ENCODE measurements at places on chromosomes 12 and 14. TPM values are rescaled to one million over a fixed set of nuclear protein-coding genes. Genes with fewer than 3 reads are reported as not detected.

Gene RARG
- 65.2 TPM for total RNA-seq

Gene OR4E1
- not detected for total RNA-seq

- no peak for DNase-seq
Measured at GRCh38 chr14:102210421-102211042, 70.8 kb downstream of the WDR20 start.

Gene TMEM119
- 61.1 TPM for total RNA-seq

Gene INF2
- total RNA-seq = 25.7 TPM

DNA sequence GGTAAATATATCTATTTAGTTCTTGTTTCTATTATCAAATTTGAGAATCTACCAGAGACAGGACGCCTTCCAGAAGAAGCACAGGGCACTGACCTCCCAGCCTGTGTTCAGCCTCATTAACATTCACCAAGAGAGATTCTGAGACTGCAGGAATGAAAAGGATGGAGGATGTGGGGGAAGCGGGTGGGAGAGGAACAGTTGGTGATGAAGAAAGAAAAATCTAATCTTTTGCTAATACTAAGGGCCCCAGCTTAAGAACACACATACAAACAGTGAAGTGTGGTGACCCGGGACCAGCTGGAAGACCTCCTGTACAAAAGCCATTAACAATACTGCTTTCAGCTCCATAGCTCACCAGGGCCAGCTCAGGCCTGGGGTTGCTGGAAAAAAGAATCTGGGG, 160.5 kb downstream of the NUAK1 start:
- DNase-seq = no peak

DNA sequence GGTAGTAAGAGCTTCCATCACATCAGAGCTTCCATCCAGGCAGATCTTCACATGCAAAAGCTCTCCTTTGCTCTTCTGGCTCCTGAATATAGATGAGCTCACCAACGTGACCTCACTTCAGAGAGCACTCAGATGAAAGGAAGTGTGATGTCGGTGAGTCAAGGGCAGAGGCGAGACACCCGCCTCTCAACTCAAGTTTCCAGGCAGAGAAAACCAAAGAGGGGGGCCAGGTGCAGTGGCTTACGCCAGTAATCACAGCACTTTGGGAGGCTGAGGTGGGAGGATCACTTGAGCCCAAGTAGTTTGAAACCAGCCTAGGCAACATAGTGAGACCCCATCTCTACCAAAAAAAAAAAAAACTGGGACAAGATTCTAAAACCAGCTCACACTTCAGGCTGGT, 126.9 kb downstream of the DUSP6 start:
- no peak for DNase-seq

- no peak for DNase-seq
Measured at GRCh38 chr14:63781686-63782085, 53.8 kb upstream of the SGPP1 start.

Gene ZBTB1
- 58.3 TPM for total RNA-seq

DNA sequence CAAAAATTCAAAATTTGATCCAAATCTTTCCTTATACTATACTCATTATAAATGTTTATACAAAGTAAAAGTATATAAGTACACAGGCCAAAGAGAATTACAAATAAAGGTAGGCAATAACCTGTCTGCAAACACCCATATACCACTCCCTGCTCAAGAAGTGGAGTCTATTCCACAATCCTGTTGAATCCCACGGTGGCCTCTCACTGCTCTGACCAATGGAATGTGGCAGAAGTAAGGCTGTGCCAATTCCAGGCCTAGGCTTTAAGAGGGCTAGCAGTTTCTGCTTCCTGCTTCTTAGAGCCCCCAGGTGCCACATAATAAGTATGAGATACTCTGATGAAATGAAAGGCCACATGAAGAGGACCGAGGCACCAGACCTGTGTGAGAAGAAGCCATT, 79.8 kb upstream of the CFL2 start:
- no peak for DNase-seq
